ENCODE measurements at places on chromosomes 1 and 21. TPM values are rescaled to one million over a fixed set of nuclear protein-coding genes. Genes with fewer than 3 reads are reported as not detected.

GRCh38 chr1:93615582-93616150 lies 66.0 kb downstream of the BCAR3 start:
- peak; percentile 94 for DNase-seq

DNA sequence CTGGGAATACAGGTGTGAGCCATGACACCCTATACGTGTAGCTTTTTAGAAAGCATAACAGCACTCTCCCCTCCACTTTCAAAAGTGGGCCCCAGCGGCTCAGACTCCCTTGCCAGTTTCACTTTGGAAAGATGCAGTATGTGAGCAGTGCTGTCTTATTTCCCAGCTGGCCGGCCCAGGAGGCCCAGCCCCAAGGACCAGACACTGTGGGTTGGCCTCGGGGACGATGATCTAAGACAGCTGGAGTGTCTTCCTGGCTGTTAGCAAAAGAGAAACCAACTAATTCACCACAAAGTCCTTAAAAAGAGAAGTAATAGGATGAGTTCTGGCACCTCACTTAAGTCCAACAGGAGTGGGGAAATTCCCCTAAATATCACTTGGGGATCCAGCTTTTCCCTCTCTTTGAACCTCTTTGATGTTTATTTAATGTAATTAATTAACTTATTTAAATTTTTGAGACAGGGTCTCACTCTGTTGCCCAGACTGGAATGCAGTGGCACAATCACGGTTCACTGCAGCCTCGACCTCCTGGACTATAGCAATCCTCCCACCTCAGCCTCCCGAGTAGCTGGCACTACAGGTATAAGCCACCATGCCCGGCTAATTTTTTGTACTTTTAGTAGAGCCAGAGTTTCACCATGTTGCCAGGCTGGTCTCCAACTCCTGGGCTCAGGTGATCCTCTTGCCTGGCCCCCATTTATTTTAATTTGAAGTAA lies 17.6 kb upstream of the CLIC4 start:
- peak; percentile 86 for DNase-seq

DNA sequence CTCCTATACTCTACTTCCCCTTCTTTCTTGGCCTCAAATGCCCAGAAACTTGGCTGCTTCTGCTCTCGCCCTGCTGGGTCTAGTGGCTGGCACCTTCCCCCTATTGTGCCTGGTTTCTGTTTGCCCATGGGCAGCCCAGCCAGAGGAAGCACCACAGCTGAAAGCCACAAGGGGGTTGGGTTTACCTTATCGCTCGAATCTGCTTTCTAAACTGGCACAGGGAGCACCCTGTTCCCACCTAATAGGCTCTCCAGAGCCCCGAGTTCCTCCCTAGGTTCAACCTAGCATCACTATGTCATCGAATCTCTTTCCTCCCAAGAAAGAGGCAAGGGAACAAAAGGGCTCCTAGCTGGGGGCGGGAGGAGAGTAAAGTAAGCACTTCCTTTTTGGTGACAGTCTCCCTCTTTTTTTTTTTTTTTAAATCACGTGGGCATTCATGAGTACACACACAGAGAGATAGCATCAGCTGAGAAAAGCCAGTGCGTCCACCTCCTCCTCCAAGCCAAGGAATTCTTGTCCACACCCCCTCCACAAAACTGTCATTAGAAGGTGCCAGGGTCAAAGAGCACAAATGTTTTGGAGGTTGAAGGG lies 72.8 kb downstream of the PLEKHA6 start:
- DNase-seq: no peak

DNA sequence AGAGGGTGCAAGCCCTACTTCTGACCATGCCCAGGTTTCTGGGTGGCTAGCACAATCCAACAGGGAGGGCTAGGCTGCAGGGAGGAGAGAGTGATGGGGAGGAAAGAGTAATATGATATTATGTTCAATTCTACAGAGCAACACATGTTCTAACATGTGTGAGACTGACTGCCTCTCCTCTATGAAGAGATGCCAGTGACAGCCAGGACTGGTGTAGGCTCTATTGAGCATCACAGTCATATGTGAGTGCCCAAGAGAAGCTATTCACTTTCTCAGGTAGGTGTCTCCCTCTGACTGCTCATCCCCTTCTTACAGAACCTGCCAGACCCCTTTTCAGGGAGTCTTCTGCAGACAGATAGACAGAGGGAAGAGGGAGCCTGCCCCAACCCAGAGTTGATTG lies 446.1 kb downstream of the SIPA1L2 start:
- no peak for DNase-seq

HNRNPU gene
- 383 TPM for total RNA-seq

GRCh38 chr1:89271341-89272015 lies 1.2 kb downstream of the GBP5 start:
- DNase-seq: peak; percentile 74

DNA sequence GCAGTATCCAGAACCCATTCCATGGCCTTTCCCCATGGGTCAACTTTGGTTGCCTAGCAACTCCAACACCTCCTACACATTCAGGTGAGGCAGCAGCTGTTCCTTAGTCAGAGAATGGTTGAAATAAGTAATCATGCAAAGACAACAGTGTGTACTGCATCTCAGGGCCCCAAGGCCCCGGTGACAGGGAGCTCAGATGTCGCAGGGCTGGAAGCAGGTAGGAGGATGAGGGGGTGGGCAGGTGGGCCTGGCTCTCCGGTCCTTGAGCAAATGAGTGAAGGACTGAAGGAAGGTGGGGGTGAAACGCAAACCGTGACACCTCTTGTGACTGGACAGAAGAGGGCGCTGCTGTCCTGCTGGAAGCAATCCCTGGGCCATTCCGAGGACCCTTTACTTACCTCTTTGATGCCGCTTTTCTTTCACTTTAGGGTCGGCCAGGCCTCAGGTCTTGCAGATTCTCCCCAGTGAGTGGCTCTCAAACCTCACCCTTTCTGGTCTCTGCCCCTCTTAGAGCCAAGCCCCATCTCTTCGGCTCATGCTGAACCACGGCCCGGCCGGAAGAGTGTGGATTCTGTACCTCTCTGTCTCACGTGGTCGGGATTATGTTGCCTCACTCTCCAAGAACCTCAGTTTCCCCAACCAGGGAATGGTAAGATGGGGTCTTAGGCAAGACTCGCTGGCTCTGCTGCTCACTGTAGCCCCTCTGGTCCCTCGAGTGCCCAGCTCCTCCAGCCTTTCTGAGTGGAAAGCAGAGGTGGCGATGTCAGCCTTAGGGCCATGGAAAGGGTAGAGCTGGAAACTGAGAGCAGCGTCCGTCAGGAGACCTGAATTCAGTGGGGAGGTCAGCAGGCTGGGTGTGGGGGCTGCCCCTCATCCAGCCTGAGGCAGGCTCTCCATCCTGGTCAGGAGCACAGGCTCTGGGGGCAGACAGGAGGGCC lies 5.6 kb upstream of the KCNA10 start:
- DNase-seq: peak; percentile 48

DNA sequence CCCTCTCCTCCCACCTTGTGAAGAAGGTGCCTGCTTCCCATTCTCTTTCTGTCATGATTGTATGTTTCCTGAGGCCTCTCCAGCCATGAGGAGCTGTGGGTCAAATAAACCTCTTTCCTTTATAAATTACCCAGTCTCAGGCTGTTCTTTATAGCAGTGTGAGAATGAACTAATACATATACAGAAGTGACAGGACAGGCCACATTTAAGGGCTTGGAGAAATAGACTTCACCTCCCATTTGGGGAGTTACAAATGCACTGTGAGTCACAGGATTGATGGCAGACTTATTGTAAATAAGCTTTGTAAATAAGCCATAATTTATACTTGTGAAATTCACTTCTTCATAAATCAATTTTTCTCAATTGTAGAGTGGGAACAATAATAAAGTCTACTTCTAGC lies 543.3 kb downstream of the LRRIQ3 start:
- DNase-seq: no peak

- peak; percentile 20 for DNase-seq
These were observed at the start of gene PCP4 for GRCh38 chr21:39867198-39867650. Gene PCP4, plus strand, starts transcription at chr21:39867438. Its CDS starts 64 bp downstream, at chr21:39867502.

TSPAN2 gene
- 0.66 TPM for total RNA-seq

NOS1AP gene
- total RNA-seq: 0.17 TPM
